ENCODE measurements at places on chromosomes 3 and 15.

- no peak for DNase-seq
These were observed 71.3 kb upstream of the UBE3A start for GRCh38 chr15:25510146-25510545.

GRCh38 chr3:2923390-2923789 lies 186.8 kb downstream of the IL5RA start:
- no peak for DNase-seq

DNA sequence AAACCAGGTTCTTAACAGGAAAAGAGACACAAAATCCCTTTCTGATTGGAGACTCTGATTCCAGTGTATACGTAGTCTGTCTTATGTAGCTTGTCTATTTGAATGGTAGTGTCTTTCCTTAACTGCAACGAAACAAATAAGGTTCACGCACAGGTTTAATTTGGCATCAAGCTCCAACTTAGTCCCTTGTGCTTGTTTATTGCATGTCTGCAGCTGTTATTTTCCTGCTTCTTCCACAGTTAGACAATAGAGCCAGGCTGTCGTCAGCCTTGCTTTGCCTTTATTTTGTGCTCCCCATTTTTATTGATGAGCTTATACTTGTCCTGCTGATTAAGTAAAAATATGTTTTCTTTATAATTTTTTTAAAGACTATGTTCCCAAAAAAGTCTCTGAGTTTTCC lies 152.7 kb upstream of the CDIN1 start:
- DNase-seq: no peak

DNA sequence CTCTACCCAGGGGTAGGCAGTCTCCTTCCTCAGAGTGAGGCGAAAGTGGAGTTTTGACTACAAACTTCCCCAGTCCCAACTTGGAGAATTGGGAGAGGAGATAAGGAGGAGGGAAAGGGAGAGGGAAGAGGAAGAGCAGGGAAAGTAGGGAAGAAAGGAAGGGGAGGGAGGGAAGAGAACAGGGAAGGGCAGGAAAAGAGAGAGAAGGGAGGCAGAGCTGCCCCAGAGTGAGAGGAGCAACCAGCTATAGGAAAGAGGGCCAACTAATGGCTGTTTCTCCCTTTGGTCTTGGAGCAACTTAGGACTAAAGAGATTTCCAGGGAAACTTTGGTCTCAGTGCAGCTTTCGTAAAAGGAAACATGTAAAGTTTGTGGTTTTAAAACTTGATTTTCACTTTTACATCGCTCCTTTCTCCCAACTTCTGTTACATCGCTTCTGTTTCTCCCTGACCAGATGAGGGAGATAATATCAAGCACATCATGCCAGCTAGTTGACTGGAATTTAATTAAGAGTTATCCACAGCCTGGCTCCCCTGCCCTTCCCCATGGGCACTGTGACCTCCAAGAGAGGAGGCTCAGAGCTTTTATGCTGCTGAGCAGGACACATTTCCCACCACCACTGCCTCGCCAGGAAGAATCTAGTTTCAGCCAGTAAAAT lies 1.4 kb downstream of the CA12 start:
- DNase-seq: no peak

DNA sequence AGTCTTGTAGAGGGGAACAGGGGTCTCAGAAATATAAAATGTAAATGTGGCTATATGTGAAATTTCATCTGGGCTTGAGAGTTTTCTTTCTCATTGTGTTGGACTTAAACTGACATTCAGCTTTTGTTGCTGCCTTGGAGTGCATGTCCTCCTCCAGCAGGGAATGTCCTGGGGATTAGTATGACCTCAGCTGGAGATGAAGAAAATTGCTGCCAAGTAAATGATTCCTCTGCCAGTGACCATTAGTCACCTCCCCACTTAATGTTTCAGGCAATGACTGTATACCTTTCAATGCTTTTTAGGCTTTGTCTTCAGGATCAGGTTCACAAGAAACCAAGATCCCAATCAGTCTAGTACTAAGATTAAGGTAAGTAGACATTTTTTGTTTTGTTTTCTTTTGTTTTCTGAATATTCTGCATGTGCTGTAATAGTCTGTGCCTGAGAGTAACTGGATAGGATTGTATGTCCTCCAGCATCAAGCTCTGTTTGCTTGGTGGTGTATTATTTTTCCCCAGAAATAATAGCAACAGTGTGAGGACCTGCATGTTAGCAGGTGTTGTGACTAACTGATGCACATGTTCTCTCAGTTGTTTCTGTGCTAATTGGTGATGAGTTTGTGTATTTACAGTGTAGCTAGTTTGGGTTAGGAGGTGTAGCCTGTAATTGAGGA lies 18.1 kb upstream of the SLC22A13 start:
- DNase-seq: no peak

GRCh38 chr15:62323353-62323890 lies 158.3 kb upstream of the C2CD4B start:
- DNase-seq: no peak

GRCh38 chr3:186052096-186052840 lies 56.6 kb downstream of the ETV5 start:
- no peak for DNase-seq

DNA sequence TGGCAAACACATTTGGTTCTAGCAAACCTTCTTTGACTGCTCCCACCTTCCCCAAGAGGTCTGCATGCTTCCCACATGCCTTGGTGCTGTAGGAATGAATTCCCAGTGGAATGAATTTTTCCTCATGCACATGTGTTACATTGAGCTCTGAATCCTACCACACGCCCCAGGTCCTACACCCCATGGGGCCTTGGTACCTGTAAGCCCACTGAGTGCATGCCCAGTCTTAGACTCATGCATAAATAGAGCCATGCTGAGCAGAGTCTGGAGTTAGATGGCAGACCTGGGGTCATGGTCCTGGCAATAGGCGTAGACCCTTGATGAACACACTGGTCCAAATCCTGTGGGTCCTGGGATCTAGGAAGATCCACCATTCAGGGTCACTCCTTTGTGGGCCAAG lies 81.8 kb downstream of the EPHB1 start:
- DNase-seq: no peak

- DNase-seq: no peak
These were observed 35.9 kb downstream of the SFMBT1 start for GRCh38 chr3:53009826-53010539.

GRCh38 chr3:128902426-128902825 lies 23.0 kb downstream of the ACAD9 start:
- no peak for DNase-seq

- DNase-seq: no peak
These were observed 118.5 kb upstream of the KCNMB2 start for GRCh38 chr3:178417736-178418135.
